Trophoblast cell (in vitro differentiated cells and primary cell): ENCODE measurements at places on chromosomes 1 and 21.
A peak's percentile ranks its signal among the peaks of the same experiment; 100 is the strongest.

- peaks cover 4% of the 10 kb centered on the region for H3K4me1 ChIP-seq
- H3K27ac ChIP-seq, result no peak overlapping the region
- H3K36me3 ChIP-seq, result no peaks in the 10 kb centered on the region
- no peak for DNase-seq
Measured at GRCh38 chr1:30853350-30853749, 55.2 kb downstream of the SDC3 start.

DNA sequence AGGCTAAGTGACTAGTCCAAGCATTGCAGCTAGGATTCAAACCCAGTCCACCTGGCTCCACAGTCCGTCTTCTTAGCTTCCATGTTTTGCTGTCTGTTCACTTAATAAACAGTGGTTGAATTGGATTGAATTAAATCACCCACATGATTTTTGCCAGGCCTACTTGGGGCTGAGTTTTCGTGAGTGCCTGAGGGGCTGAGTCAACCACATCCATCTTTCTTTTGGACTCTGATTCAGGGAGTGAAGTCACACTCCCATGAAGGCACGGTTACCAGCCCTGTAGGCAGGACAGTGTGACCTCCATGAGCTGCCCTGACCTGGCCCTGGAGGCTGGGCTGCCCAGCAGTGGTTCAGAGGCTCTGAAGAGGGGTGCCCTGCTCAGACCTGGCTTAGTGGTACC is 123.7 kb downstream of the ACTL8 start:
- H3K4me3 ChIP-seq, result no peak overlapping the region
- no peaks in the 10 kb centered on the region for H3K4me1 ChIP-seq
- no peak for DNase-seq
- no peaks in the 10 kb centered on the region for H3K36me3 ChIP-seq

DNA sequence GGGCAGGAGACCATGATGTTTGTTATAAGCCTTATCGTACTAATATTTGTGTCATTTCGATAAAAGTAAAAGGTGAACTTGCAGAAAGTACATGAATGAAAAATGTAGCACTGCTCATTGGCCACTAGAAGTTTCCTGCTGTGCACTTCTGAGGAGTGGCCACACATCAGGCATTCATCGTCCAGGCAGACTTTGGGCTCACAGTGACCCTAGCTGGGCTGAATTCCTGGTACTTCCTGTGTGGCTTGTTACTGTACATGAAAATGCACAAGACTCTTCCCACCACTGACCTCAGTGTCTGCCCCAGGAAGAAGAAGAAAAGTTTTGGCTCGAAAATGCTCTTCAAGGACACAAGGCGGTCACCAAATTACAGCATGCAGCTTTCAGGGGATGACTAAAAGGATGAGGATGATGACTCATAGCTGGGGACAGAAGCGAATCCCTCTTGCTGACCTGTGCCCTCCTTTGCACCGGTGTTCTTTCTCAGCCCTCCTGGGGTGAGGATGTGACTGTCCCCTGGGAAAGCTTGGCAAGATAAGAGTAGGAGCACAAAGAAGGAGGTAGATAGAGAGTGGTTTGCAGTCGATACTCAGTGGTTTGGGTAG is 252.4 kb upstream of the KAZN start:
- H3K4me3 ChIP-seq, result no peak overlapping the region
- no peaks in the 10 kb centered on the region for H3K27me3 ChIP-seq
- peak; percentile 11 for DNase-seq
- peaks cover 4% of the 10 kb centered on the region for H3K4me1 ChIP-seq
- H3K27ac ChIP-seq, result no peak overlapping the region
- no peaks in the 10 kb centered on the region for H3K36me3 ChIP-seq

DNA sequence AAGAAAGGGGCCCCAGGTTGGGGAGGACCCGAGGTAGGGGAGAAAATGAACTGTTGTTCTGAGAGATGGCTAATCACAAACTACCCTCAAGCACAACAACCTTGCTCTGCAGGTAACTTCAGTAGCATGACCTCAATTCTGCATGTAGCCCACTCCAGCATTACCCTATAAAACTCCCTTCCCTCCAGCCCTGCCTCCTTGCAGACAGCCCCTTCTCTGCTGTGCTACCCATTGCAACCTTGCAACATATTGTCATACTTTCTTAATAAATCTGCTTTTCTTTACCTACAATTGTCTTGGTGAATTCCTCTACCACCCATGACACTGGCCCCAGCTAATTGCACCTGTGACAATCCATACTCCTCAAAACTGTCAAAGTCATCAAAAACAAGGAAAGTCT is 428.9 kb downstream of the MATN1 start:
- DNase-seq, result no peak
- no peaks in the 10 kb centered on the region for H3K27me3 ChIP-seq
- no peaks in the 10 kb centered on the region for H3K36me3 ChIP-seq
- H3K4me1 ChIP-seq, result no peaks in the 10 kb centered on the region
- no peak overlapping the region for H3K4me3 ChIP-seq

DNA sequence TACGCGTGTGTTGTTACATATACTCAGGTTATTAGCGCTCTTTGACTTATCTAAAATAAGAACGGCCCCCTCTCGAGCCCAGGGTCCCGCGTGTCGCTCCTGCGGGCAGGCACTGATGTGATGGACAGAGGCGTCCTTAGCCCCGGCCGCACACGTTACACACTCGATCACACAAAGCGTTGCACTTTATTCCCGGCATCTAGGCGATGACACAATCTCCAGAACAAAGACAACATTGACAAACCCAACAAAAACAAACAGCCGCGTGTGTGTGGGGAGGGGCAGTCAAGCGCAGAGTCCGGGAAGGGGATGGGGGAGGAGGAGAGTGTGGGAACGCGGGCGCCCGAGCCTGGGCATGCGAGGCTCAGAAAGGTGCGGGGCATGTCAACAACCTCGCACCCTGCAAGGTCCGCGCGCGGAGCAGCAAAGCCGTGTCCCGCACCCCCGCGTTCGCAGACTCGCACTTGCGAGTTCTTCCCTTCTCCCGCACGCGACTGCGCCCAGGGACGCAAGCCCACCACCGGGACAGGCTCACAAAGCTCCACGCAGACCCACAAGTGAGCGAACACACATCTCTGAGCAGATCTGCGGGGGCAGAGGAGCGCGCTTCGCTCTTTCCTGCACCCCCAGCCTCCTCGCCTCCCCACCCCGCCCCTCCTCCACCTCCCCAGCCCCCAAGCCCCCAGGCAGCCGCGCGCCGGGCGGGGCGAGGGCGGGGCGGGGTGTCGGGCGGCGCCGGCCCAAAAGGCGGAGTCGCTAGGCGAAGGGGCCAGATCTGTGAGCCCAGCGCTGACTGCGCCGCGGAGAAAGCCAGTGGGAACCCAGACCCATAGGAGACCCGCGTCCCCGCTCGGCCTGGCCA is at the start of gene EFNA1:
Gene EFNA1, plus strand, starts transcription at position 772 of the 862 bp plus-strand sequence. CDS start 102 bp downstream, outside the sequence.
- peaks cover 11% of the 10 kb centered on the region for H3K36me3 ChIP-seq
- no peaks in the 10 kb centered on the region for H3K27me3 ChIP-seq
- H3K27ac ChIP-seq, result peak within 1 kb of the TSS; percentile 99

DNA sequence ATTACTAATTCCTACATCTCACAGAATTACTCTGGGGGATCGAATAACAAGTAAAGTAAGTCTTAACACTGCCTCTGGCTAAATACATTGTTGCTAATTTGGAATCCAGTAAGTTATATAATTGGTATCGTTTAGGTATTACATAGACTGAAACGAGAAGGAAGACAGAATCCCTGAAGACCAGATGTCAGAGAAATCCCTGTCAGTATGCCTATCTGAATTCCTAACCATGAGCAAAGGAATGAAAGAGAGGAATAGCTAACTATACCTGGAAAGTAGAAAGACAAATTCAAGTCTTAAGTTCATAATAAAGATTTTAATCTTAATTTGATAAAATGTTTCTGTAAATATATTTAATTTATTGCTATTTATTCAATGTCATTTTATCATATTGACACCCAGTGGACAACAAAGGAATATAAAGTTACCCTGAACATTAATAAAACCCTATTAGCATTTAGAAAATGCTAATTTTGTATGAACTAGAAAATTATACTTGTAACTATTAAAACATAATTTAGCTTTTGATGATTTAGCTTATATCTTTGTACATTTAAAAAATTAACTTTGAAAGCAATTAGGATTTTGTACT is 11.4 kb downstream of the DEPDC1 start:
- no peak overlapping the region for H3K27ac ChIP-seq
- no peaks in the 10 kb centered on the region for H3K4me1 ChIP-seq
- no peaks in the 10 kb centered on the region for H3K27me3 ChIP-seq
- no peak for DNase-seq
- no peak overlapping the region for H3K4me3 ChIP-seq

- H3K27ac ChIP-seq, result no peak overlapping the region
- H3K36me3 ChIP-seq, result no peaks in the 10 kb centered on the region
- H3K27me3 ChIP-seq, result no peaks in the 10 kb centered on the region
- no peak overlapping the region for H3K4me3 ChIP-seq
- peaks cover 6% of the 10 kb centered on the region for H3K4me1 ChIP-seq
Measured at GRCh38 chr1:216929870-216930582, 206.8 kb upstream of the ESRRG start.

GRCh38 chr1:27994060-27994459 is 34.3 kb downstream of the XKR8 start:
- no peak overlapping the region for H3K27ac ChIP-seq
- H3K4me3 ChIP-seq, result no peak overlapping the region
- H3K27me3 ChIP-seq, result no peaks in the 10 kb centered on the region
- H3K4me1 ChIP-seq, result no peaks in the 10 kb centered on the region

DNA sequence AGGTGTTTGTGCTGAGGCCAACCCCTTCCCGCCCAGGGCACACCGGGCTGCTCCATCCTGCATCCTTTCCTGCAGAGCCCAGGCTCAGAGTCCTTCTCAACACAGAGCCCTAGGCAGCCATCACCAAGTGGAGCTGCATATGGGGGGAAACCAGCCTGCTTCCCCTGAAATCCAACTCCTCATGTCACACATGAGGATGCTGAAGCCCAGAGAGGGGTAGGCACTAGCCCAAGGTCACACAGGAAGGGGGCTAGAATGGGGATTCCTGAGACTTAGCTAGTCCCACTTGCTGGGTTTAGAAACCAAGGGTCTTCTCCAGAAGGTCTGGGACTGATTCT is 5.5 kb upstream of the TNFRSF1B start:
- H3K4me1 ChIP-seq, result peaks cover 24% of the 10 kb centered on the region
- H3K27ac ChIP-seq, result no peak overlapping the region
- DNase-seq, result no peak
- no peaks in the 10 kb centered on the region for H3K27me3 ChIP-seq

- no peak for DNase-seq
- no peak overlapping the region for H3K4me3 ChIP-seq
- no peaks in the 10 kb centered on the region for H3K36me3 ChIP-seq
- no peaks in the 10 kb centered on the region for H3K27me3 ChIP-seq
- no peaks in the 10 kb centered on the region for H3K4me1 ChIP-seq
Measured at GRCh38 chr1:226951286-226952117, 11.4 kb downstream of the COQ8A start.

GRCh38 chr1:78606274-78606673 is 14.0 kb upstream of the IFI44L start:
- DNase-seq, result no peak
- no peak overlapping the region for H3K27ac ChIP-seq
- H3K36me3 ChIP-seq, result no peaks in the 10 kb centered on the region
- no peak overlapping the region for H3K4me3 ChIP-seq
- no peaks in the 10 kb centered on the region for H3K4me1 ChIP-seq
- H3K27me3 ChIP-seq, result no peaks in the 10 kb centered on the region
